ENCODE measurements at places on chromosomes 11 and 22.

- DNase-seq = no peak
These were observed 636.1 kb downstream of the BRD1 start for GRCh38 chr22:49191506-49191980.

- no peak for DNase-seq
These were observed 73.5 kb downstream of the ZBTB16 start for GRCh38 chr11:114132944-114133394.

DNA sequence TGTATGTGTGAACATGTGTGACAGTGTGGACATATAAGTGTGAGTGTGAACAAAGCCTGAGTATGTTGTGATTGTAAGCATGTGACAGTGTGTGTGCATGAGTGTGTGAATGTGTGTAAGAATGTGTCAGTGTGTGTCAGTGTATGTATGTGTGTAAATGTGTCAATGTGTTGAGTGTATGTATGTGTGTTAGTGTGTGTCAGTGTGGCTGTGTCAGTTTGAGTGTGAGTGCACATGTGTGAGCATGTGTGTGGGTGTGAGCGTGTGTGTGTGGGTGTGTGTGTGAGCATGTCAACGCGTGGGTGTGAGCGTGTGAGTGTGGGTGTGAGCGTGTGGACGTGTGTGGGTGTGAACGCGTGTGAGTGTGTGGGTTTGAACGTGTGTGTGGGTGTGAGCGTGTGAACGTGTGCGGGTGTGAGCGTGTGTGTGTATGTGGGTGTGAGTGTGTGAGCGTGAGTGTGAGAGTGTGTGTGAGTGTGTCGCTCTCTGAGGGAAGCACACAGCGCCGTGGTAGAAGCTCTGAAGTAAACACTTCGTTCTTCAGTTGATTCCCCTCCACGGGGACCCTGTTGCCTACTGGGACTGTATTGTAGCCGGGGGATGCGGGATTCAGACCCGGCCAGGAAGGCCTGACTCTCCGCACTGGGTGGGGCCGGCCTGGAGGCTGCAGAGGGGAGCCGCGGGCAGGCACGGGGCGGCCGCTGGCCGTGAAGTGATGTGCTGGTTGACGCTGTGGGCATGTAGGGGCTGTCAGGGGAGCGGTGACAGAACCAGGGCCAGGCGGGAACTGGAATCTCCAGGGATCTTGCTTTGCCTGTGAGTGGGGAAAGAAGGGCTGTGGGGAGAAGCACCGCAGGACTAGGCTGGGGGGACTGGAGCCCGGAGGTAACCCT is 21.1 kb downstream of the RPS6KA4 start:
- no peak for DNase-seq

GRCh38 chr11:61488651-61489291 is 19.8 kb upstream of the LRRC10B start:
- peak; percentile 76 for DNase-seq

GRCh38 chr11:85137597-85137996 is 489.5 kb downstream of the DLG2 start:
- DNase-seq = no peak

DNA sequence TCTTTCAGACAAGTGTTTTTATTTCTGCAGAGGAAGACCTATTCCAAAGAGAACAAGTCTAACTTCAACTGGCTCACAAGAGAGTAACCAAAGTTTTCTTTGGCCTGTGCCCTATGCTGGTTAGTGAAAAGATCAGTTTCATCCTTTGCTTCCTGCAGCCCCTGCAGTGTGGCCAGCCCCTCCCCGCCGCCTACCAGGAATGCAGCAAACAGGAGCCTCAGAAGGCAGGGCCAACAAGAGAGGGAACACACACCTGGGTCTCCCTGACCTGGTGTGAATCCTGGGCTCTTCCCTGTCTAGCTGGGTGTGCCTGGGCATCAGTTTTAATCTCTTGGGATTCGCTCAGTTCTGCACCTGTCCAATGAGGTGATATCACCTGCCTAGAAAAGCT is 21.5 kb upstream of the SCARF2 start:
- peak; percentile 28 for DNase-seq

DNA sequence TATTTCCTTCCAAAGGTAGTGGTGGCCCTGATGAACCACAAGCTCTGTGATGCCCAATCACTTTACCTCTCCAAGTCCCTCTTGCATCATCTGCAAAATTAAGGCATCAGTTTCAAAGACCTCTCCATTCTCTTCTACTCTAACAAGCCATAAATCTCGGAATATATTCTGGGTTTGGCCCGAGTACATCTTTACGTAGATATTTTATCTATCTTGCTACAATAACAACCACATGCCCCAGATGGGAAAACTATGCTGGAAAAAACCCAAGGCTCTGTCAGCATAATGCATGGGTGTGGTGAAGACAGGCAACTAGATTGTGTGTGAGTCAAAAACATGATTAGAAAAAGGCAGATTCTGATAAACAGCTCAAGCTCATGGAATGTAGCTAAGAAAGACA is 228.2 kb upstream of the BLID start:
- DNase-seq = no peak

GRCh38 chr11:74559110-74559933 is 33.1 kb upstream of the POLD3 start:
- DNase-seq = no peak

- DNase-seq = no peak
These were observed 120.2 kb upstream of the ALX4 start for GRCh38 chr11:44430140-44430539.

DNA sequence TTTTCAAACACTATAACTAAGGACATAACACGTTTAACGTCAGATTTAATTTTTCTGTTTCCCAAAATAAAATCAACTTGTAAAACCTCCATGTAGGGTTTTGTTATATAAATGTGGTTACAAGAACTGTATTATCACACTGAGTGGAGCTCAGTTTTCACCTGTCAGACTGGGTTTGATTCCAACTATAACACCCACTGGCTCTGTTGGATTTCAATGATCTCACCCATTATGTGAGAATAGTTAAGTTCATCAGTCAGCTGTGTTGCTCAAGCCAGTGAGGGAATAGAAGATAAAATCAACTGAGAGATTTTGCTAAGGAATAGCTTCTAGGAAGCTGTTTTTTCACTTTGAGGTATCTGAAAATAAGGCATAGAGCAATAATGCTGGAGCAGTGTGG is 5.1 kb upstream of the OR52R1 start:
- no peak for DNase-seq

GRCh38 chr11:7098235-7098832 is 9.5 kb downstream of the RBMXL2 start:
- no peak for DNase-seq

GRCh38 chr11:121057922-121058321 is 34.0 kb downstream of the TBCEL start:
- no peak for DNase-seq

GRCh38 chr11:91489989-91490388 is 734.6 kb upstream of the FAT3 start:
- peak; percentile 22 for DNase-seq

DNA sequence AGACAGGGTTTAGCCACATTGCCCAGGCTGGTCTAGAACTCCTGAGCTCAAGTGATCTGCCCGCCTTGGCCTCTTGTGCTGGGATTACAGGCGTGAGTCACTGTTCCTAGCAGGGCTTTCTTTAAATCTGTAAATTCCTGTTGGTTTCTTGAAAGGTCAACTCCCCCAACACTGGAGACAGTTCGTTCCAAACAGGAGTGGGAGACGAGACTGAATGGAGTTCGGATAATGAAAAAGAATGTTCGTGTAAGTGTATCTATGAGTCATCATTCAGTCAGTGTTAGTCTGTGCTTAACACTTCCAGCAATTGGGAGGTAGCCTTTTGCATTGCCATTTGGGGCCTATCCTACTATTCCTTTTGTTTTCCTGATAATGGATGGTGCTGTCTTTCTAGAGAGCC is 10.0 kb upstream of the BACE1-AS start:
- no peak for DNase-seq

DNA sequence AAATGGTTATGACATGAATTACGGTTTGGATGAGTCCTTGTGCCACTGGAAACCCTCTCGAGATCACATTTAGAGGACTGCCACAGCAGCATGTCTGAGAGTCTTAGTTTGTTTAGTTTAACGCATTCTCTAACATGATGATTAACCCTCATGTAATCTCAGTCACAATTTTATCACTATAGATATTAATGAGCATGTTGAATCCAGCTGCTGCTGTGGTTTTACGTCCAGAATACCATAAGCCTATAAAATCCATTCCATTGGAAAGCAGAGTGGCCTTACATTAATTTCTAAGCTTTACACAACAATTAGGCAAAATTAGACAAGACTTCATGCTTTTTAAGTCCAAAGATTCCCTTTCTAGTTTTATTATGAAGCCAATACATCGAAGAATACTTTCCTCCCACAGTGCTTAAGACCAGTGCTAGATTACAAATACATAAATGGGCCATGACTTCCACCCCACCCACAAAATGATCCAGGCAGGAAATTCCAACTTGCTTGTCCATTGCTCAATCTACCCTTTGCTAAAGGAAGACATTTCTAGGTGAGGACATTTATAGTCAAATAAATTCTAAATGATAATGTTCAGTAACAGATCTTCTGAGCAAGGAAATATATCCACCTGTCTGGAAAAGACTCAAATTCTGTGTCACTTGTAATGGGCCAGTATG is 3.5 kb upstream of the ELMOD1 start:
- no peak for DNase-seq

DNA sequence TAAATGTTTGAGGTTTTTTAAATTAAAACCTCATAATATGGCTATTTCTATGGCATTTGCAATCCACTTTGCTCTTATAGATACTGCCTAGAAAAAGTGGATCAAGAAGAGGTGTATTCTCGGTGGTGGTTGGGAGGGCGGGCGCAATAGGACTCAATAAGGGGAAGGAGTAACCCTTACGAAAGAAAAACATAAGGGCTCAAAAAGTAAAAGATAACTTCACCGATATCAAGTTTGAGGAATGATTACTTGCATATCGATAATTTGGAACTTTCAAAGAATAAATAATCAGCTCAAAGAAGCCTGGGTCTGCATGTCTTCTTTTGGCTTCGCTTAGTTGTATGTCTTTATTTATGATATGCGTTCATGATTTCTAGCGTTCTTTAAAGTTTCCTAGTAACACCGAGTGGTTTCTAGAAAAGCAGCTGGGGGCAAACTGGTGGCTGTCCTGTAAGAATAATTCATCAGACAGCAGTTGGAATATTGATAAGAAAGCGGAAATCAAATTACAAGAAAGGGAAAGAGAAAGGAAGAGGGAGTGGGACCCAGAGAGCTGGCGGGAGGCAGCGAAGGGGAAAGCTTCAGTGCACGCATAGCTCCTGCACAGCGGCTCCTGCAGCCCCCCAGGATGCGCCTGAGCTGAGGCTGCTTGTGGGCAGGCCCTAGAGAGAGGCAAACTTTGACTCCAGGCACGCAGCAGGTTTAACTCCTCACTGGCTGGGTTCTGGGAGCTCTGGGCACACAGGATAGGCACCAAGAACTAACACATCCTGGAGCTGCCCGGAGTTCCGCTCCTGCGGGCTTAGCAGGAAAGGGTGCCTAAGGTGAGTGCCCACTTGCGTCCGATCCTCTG is 9.1 kb upstream of the FLI1 start:
- peak; percentile 62 for DNase-seq

GRCh38 chr11:29538339-29539036 is 478.3 kb downstream of the KCNA4 start:
- DNase-seq = no peak

DNA sequence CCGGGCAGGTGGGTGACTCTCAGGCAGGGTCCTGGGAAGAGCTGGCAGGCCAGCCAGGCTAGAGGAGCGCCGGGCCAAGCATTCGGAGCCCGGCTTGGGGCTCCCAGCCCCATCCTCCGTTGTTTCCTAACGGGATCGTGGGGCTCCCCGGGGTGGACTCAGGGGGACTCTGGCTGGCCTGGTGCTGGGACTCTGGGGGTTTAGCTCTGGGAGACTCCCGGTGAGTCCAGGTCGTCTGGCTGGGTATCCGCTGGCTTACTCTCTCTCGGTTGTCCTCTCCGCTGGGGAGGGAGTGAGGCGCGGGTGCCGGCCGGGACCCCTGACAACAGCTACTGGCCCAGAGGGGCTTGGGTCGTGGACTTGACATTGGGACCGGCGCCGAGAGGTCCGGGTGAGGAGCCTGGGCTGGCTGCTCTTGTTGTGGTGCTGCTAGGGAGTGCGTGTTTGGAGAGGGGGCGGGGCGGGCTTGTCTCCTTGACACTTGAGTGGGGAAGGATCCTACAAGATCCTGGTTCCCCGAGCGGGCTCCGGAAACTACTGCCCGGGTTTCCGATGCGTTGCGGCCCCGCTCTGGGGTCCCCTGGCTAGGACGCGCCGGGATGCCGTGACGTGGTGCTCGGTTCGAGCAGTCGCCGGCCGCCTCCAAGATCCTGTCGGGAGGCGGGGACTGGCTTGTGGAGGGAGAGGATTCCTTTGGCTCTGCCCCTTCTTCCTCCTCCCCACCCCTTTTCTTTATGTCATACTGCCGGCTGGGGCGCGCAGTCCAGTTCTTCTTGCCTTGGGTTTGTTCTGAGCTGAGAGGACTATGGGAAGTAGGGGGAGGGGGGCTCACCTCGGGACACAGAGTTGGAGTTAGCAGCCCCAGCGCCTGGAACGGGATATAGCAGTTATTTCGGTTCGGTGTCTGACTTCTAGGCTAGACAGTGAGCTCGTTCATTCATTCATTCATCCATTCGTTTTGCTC is 585 bp downstream of the EMSY start:
- DNase-seq = peak; percentile 81

DNA sequence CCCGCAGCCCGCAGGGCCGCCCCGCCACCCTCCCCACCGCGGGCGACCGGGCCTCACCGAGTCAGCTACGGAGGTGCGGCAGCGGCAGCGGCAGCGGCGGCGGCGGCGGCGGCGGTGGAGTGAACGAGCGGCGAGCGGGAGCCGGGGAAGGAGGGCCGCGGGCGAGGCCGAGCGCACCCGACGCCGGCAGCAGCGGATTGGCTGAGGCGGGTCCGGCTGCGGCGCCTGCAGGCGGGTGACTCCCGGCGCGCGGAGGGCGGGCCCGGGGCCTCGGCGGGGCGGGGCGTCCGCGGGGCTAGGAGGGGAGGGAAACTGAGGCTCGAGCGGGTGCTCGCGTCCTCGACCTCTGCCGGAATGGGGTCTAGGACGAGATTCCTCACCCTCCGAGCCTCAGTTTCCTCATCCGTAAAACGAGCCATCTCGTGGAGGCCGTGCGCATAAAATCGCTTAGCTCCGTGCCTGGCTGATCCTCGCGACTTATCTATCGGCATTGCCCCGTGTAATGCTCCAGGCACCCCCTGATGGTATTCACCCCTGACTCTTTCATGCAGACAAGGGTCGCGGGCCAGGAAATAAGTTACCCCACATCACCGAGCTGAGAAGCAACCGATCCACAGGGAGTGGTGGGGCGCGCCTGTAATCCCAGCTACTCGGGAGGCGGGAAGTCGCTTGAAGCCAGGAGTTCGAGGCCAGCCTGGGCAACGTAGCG is at the start of gene CPT1A:
Gene CPT1A, minus strand, starts transcription at position 199 of the 709 bp plus-strand sequence. CDS start 26,442 bp downstream, outside the sequence.
- DNase-seq = peak; percentile 68

- no peak for DNase-seq
These were observed 1292.7 kb downstream of the TBC1D22A start for GRCh38 chr22:48055185-48055584.
